ENCODE measurements at places on chromosomes 4 and X. TPM values are rescaled to one million over a fixed set of nuclear protein-coding genes. Genes with fewer than 3 reads are reported as not detected.

ALB gene
- total RNA-seq: not detected

SMIM10 gene
- total RNA-seq: 0.20 TPM

FRAS1 gene
- 3.3 TPM for total RNA-seq

TBC1D1 gene
- total RNA-seq: 23.9 TPM

MSX1 gene
- 8.6 TPM for total RNA-seq

ADH1C gene
- total RNA-seq: not detected

TSPAN5 gene
- total RNA-seq: 13.1 TPM

ADRA2C gene
- total RNA-seq: 9.2 TPM

GK2 gene
- not detected for total RNA-seq

HHIP gene
- 0.60 TPM for total RNA-seq

PNMA6A gene
- 4.9 TPM for total RNA-seq

SPOCK3 gene
- total RNA-seq: 0.20 TPM

RPA4 gene
- total RNA-seq: 0.10 TPM

PRICKLE3 gene
- 14.4 TPM for total RNA-seq

SPANXA1 gene
- 0.23 TPM for total RNA-seq

SMARCAD1 gene
- total RNA-seq: 12.6 TPM

BEND4 gene
- not detected for total RNA-seq

UGT2B15 gene
- 0.07 TPM for total RNA-seq

AWAT2 gene
- total RNA-seq: not detected

GAGE12F gene
- total RNA-seq: not detected

IL13RA1 gene
- total RNA-seq: 61.1 TPM

MAGEB10 gene
- not detected for total RNA-seq

PLAC8 gene
- total RNA-seq: 1.1 TPM

UCHL1 gene
- total RNA-seq: 986 TPM

CT45A10 gene
- total RNA-seq: 0.31 TPM

MUC7 gene
- not detected for total RNA-seq

ITIH6 gene
- not detected for total RNA-seq

MCUB gene
- total RNA-seq: 17.6 TPM

GLOD5 gene
- total RNA-seq: not detected

GUCY1A1 gene
- total RNA-seq: not detected

F11 gene
- total RNA-seq: not detected

Data from A549 treated with Hydrocortisone at 1 μM for 4 hours (cell line).